Tongue (tissue), 3 donors: ENCODE measurements at places on chromosomes 2 and 18.
A peak's percentile ranks its signal among the peaks of the same experiment; 100 is the strongest.

DNA sequence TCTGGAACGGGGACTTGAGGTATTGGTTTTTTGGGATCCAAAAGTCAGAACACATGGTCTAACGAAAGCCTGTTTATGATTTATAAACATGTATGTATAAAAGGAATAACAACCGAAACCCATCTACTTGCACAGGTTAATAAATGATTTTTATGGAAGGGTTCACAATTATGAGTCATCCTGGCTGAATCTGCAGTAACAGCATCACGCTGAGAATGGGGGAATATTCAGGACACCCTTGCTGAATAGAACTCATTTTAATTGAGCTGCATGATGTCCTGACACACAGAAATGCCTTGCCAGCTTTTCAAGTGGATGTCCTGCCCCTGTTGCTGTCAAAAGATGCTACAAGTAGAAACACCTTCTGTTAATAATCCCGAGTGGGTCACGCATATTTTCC lies 54.7 kb upstream of the TGFA start:
- no peak for DNase-seq

DNA sequence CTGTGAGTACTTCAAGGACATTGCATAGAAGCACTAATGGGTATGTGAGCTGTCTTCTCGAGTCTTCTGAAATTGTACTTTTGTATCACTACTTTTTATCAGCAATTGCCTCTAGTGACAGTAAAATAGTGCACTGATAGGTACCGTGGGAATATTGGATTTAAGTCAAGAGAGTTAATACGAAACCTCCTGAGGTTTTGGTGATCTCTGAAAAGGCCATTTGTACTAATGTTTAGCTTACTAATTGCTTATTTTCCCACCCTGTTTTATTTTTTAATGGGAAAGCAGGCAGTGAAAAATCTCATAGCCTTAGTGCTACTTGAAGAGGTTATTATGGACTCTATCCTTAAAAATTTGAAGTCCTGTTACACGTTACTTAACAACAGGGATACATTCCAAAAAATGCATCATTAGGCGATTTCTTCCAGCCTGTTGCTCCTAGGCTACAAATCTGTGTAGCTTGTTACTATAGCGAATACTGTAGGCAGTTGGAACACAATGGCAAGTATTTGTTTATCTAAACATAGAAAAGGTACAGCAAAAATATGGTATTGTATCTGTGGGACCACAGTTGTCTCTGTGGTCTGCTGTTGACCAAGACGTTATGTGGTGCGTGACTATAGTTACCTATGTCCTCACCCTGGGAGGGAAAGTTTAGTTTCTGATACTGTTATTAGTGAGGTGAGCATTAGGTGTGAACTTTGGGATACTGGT lies 65.9 kb downstream of the CAB39 start:
- no peak for DNase-seq

- peak; percentile 28 for DNase-seq
Measured at GRCh38 chr2:229485857-229486256, 214.8 kb upstream of the PID1 start.

GRCh38 chr2:152405206-152406118 lies 70.5 kb downstream of the FMNL2 start:
- DNase-seq = no peak

GRCh38 chr18:56166914-56167313 lies 471.5 kb downstream of the TXNL1 start:
- no peak for DNase-seq

DNA sequence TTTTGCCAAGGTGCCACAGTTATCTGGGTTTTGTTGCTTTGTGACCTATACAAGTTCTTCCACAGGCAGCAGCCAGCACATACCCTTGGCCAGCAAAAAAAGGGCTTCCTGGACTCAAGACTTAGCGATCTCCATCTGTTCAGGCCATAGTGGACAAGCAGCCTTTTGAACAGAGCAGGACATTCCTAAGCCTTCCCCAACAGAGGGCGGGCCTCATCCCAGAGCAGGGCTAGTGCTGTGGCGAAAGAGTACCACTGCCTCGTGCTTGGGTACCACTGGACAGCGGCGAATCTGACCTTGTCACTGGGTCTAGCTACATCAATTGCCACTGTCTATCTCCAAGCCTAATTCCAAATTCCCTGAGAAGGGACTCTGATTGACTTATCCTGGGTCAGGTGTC lies 56.4 kb downstream of the NAB1 start:
- no peak for DNase-seq

- no peak for DNase-seq
Measured at GRCh38 chr2:126898636-126899035, at the start of gene TEX51. TEX51 (plus strand) TSS chr2:126898890; CDS start chr2:126898919, 29 bp downstream.
